ENCODE measurements at places on chromosomes 1 and 21.

DNA sequence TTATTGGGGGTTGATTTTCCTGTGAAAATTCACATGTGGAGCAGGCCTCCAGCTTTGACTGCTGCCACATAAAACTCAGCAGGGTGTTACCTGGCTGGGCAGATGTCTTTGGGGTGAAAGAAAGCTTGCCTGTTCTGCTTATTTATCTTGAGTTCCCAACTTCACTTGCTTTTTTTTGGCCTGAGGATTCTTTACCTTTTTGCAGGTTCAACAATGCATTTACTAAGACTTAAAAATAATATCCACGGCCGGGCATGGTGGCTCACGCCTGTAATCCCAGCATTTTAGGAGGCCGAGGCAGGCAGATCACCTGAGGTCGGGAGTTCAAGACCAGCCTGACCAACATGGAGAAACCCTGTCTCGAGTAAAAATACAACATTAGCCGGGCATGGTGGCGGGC is 509.1 kb downstream of the KIF26B start:
- DNase-seq, result no peak

GRCh38 chr1:222413436-222413835 is 134.5 kb downstream of the HHIPL2 start:
- no peak for DNase-seq

DNA sequence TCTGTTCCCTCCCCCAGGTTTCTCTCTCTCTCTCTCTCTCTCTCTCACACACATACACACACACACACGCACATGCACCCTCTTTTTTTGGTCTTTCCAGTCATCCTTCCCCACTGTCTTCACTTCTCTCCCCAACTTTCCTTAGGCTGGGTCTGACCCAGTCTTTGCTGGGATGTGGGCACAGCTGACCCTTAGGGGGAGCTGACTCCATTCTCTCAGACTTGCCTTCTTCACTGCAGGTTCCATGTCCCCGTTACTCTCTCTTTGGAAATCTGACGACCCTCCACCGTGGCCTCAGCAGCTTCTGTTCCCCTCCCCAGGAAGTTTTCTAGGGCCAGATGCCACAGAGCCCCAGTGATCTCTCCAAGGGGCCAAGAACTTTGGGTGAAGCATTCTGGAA is 2.1 kb downstream of the DISP3 start:
- no peak for DNase-seq

DNA sequence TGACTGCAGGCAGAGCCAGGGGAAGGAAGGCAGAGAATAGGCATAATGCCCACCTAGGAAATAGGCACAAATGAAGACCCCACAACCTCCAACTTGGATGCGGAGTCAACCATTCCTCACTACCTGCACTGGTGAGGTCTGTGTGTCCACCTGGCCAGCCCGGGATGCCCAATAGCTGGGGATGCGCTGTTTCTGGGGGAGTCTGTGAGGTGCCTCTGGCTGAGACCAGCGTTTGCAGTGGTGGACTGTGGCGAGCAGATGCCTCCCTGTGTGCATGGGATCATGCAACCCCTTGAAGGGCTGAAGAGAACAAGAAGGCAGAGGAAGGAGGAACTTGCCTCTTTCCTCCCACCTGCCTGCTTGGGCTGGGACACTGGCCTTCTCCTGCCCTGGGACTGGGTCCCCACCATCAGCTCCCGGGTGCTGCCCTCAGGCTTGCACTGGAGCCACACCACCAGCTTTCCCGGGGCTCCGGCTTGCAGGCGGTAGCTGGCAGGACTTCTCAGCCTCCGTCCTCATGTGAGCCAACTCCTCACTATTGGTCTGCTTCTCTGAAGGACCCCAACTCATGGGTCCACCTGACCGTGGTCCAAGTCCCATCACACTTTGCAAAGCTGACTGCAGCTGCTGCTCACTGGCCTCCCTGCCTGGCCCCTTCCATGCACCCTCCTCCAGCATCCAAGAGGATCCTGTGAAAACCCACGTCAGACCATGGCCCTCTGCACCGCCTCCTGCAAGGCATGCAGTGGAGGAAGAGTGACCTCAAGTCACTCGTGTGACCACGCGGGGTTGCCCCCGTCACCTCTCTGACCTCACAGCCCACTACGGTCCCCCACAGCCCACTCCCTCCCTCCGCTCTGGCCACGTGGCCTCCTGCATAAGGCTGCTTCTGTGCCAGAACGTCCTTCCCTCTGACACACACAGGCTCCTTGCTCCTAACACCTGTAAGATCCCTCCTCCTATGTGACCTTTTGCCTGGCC is 2.7 kb upstream of the PDE9A start:
- DNase-seq, result no peak

- DNase-seq, result peak; percentile 69
Observed at GRCh38 chr1:27136998-27137542, 17.9 kb downstream of the SLC9A1 start.
